ENCODE measurements at places on chromosomes 3 and 15. TPM values are rescaled to one million over a fixed set of nuclear protein-coding genes. Genes with fewer than 3 reads are reported as not detected.

The COL8A1 gene
- total RNA-seq, result 0.62 TPM

The CPEB1 gene
- total RNA-seq, result 2.8 TPM

The CKMT1B gene
- 6.7 TPM for total RNA-seq

The CNTN4 gene
- 56.9 TPM for total RNA-seq

The GNAT1 gene
- total RNA-seq, result not detected

The DAZL gene
- not detected for total RNA-seq

The LMAN1L gene
- not detected for total RNA-seq

The ARNT2 gene
- total RNA-seq, result 56.6 TPM

All from occipital lobe (tissue), 3 donors.